ENCODE measurements at places on chromosomes 16 and 17.

DNA sequence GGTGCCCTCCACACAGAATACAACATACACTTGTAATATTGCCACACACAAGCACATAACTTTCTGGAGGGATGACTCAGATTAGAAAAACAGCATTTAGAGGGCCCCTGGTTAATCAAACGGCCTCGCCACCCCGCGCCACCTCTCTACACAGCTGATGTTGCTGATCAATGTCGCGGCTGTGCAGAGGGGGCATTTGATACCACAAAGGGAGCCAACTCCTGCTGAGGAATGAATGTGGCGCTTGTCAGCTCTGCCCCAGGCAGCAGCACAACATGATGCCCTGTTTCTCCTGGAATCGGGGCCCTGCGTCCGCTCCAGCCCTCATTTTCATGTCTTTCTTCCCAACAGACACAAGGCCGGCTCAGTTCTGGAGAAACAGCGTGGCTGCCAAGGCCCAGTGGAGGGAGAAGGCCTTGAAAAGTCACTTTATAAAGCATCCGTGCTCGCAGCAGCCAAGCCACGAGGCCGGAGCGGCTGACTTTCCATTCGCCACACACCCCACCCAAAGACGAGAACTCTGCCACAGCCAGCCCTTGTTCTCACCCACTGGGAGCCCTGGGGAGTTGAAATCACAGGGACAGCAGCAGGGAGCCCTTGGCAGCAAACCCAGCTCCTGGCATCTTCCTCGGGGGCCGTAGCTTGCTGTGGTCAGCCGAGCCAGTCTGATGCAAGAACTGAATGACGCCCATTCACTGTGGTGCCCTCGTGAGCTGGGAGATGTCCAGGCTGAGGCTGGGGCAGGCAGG, 65.6 kb downstream of the XYLT1 start:
- no peak for DNase-seq

- no peak for DNase-seq
Observed at GRCh38 chr16:71626858-71627213, 852 bp downstream of the MARVELD3 start.

GRCh38 chr17:28173801-28174200, 131.3 kb downstream of the NLK start:
- DNase-seq = no peak

DNA sequence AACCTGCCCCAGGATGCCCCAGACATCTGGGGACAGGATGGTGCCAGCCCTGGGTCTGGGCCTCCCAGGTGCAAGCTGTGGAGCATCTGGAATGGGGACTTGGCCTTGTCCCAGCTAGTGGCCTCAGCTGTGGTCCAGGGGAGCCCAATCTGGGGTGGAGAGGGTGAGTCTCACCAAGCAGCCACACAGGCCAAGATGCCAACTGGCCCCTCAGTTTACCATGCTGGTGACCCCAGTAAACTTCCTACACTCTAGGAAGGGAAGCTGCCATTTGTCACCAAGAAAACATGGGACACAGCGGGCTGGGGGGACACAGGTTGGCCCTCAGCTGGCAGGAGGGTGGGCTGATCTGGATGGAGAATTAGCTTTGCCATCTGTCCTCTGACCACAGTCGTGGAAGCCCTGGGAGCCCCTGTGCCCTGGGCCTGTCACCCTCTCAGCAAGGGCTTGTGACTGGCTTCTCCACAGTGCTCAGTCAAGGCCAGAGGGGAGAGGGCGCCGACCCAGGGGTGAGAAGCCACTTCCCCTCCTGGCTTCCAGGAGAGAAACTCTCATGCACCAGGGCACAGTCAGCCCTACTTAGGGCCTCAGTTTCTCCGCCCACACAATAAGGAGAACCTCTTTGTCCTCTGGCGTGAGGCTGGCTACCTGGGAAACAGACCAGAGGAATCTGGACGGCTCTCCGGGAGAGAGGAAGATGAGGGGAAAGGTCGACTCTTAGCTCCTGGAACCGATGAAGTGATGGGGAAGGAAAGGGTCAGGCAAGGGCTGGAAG, 126.4 kb upstream of the SMURF2 start:
- DNase-seq = no peak

GRCh38 chr17:50468304-50469207, at the start of gene CHAD:
CHAD (minus strand) TSS chr17:50468880; CDS start chr17:50468813, 67 bp downstream.
- no peak for DNase-seq

- DNase-seq = no peak
Observed at GRCh38 chr16:52471650-52472370, 75.1 kb downstream of the TOX3 start.

DNA sequence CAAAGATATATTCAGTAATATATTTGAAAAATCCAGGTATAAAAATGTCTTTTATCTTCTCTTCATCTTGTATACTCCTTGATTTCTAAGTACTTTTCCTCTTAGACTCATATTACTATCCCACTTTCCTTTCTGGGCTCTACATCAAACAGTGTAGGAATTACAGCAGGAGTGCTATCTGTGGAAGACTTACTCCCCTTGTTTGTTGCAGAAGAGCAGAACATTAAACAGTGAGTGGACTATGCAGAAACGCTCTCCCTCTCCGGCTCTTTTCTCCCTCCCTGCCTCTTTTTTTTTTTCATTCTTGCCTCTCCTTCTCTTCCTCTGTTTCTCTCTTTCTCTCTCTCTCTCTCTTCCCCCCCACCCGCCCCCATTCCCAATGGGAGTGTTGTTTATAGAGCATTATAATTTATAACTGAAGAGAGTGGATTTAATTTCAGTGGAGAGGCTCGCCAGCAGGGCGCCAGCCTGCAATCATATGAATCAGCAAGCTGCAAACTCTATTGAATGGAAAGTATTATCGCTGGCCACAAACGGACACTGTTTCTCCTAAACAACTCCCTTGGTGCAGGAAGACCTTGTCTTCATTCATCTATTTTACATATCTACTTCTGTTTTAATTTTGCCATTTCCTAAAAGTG, 242.3 kb upstream of the TBX2 start:
- DNase-seq = no peak

DNA sequence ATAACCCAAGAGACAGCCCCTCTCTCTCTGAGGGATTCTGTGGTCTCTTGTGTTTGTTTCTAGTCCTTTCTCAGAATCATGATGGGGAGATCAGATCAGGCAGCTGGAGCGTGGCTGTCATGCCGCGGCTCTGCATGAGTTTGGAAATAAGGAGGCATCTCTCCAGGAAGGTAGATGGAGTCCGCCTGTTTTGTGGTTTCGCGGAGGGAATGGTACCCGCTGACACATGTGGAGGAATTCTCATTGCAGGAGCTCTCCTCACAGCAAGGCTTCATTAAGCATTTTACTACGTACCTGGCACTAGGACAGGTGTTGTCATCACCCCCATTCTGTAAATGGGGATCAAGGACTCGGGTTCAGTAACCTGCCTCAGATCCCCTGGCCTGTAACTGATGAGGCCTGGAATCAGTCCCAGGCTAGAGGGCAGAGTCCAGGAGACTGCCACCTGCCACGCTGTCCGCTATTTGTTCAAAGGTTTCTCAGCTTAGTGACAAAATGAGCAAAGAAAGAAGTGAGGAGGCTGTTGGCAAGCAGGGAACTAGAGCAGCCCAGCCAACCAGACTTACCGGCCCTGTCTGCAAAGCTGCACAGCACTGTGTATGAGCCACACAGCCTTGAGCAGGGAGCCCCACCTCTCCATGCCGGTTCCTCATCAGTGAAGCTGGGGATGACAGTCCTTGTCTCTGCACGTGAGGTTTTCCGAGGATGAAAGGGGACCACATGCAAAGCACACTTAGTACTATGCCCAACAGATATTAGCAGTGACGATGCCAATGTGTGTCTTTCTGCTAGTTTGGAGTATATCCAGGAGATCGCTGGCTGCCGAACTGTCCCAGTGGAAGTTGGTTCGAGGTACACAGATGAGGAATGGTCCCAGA, 11.0 kb downstream of the KDM8 start:
- no peak for DNase-seq

DNA sequence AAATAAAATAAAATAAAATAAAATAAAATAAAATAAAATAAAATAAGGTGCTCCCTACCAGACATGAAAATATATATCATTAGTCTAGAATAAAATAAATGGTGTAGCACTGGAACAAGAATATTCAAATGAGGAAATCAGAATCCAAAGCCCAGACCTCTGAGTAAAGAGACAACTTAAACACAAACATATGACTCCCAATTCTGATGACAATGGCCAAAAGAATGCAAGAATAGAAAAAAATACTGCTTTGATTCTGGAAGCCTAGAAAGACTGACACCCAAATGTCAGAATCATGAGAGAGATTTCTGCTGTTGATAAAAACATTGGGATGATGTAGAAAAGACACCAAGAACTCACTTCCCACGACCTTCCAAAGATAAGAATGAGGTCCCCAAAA, 27.9 kb downstream of the MYOCD start:
- DNase-seq = no peak

Measured in activated CD4-positive, alpha-beta T cell treated with anti-CD3 and anti-CD28 coated beads, Interleukin-2, amount 50 U/mL, for 4 hours (primary cell).